ENCODE measurements at places on chromosomes 5 and 9. TPM values are rescaled to one million over a fixed set of nuclear protein-coding genes. Genes with fewer than 3 reads are reported as not detected.

DNA sequence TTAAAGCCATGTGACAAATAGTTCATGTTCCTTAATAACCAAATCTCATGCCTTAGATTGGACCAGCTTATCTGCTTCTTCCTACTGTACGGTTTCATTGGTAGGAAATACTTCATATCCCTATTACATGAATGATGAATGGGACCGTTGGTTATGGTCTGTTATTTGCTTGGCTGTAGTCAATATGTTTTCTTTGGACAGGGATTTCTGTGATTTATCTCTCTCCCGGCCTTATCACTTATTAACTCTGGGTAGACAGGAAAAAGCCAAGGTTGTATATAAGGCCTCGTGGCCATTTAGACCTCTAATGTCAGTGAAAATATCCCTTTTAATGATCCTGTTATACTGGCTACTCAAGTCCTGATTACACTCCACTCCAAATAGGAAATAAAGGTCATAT, 330.6 kb downstream of the EBF1 start:
- DNase-seq: no peak

- DNase-seq: peak; percentile 76
These were observed 201.2 kb downstream of the GAPVD1 start for GRCh38 chr9:125462861-125463291.

VCAN gene
- total RNA-seq: 5.7 TPM

PCDHGB6 gene
- 2.9 TPM for total RNA-seq
